ENCODE measurements at places on chromosomes 7 and 10.

- DNase-seq = no peak
These were observed 393.4 kb upstream of the NFE2L3 start for GRCh38 chr7:25758559-25758958.

- DNase-seq = no peak
These were observed 10.5 kb downstream of the IKZF1 start for GRCh38 chr7:50314836-50315592.

DNA sequence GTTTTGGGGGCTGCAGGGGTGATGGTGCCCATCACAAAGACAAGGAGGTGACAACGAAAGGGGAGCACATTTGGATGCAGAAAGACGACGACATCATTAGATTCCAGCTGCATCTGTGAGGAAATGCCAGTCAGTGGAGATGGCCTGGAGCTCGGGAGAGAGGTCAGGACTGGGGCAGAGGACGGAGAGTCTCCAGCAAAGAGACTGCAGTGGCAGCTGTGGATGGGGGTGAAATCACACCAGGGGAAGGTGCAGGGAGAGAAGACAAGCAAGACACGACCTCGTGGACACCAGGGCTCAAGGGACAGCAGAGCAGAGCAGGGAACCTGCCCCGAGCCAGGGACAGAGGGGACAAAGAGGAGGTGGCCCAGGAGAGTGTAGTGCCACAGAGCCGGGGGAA is 203.4 kb downstream of the PRPF18 start:
- DNase-seq = no peak

- DNase-seq = no peak
These were observed 69.1 kb upstream of the LANCL2 start for GRCh38 chr7:55296070-55296469.

- no peak for DNase-seq
These were observed 71.4 kb upstream of the NFKB2 start for GRCh38 chr10:102324061-102324460.

GRCh38 chr10:63675171-63675570 is 154.0 kb downstream of the REEP3 start:
- DNase-seq = no peak

- no peak for DNase-seq
These were observed 40.4 kb upstream of the DLX5 start for GRCh38 chr7:97064972-97065587.

- no peak for DNase-seq
These were observed 141.9 kb upstream of the RHEB start for GRCh38 chr7:151661587-151661986.

DNA sequence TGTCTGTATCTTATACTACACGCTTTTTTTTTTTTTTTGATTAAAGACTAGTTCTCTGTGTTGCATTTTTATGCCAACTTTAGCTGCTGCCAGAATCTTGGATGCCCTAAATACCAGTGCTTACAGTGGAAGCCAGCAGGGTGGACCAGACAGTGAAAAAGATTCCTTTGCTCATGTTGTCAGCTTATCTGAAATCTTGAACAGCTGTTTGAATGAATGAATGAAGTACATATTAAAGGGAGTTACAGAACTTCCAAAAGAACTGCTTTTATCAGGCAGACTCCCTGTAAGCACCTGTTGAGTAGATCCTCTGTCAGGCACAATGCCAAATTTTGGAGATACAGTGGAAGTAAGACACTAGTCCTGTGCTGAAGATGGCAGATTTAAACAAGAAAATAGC is 184.9 kb downstream of the PPP1R9A start:
- DNase-seq = no peak

DNA sequence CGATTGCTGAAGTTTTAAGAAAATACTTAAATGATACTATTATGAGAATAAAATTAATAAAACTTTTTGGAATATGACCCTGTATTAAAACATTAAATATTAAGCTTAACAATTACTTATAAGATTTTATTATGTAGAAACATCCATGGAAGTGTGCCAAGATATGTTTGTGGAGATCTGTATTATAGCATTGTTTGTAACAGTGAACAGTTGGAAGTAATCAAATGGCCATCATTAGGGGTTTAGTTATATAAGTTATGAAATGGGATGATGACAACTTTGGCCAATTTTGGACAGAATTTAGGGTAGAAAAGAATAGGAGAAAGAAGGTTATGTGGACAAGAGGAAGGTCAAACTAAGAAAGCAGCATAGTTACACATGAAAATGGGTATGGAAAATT is 88.0 kb downstream of the AKAP9 start:
- DNase-seq = no peak

DNA sequence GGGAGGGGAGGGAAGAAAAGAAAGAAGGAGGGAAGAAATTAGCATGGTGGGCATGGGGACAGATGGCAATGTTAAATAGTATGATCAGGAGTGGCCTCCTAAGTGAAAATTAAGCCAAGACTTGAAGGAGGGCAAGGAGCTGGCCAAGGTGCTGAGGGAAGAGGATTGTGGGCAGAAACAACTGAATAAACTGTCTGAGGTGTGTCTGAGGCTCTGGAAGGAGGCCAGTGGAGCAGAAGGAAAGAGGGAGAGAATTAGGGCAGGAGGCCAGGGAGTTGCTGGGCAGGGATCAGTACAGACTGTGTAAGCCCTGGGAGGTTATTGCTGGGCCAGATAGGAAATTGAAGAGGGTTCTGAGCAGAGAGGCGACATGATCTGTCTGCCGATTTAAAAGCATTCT is 40.6 kb upstream of the VKORC1L1 start:
- no peak for DNase-seq

DNA sequence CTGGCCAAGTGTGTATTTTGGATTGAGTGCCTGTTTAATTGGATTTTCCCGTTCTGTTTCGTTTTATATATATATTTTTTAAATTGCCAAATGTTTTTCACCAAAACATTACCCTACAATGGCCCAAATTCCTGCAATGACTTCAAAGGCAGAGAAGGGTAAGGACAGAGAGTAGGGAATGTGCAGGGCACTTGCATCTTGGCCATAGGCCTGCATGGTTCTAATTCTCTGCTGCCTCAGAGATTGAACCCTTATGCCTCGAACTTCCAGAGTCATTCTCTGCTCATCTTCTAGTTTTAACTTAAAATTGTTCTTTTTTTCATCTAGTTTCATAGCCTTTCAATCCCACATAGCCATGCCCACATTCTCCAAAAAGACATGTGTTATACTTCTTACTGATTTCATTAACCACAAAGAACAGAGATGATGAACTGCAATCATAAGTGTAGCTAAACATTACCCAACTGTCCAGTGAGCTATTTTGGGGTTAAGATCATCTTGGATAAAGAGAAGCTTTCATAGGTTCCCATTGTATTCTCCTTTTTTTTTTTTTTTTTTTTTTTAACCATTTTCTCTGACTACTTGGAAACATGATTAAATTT is 177.6 kb downstream of the PLXDC2 start:
- DNase-seq = no peak

DNA sequence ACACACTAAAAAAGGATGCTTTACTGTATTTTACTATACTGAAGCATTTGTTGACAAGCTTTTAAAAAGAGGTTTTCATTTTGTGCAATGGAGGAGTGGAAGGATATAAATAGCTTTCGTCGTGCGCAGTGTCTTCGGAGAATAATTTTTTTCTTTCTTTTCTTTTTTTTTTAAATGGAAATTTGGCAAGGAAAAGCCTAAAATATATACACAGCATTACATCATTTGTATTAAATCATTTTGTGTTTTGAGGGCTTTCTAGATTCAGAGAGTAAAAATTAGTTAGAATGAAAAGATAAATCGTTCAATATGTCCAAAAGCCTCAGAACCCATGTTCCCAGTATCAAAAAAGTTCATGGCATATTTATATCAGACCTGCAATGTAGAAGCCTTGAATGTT is 150.2 kb upstream of the FERD3L start:
- DNase-seq = no peak

DNA sequence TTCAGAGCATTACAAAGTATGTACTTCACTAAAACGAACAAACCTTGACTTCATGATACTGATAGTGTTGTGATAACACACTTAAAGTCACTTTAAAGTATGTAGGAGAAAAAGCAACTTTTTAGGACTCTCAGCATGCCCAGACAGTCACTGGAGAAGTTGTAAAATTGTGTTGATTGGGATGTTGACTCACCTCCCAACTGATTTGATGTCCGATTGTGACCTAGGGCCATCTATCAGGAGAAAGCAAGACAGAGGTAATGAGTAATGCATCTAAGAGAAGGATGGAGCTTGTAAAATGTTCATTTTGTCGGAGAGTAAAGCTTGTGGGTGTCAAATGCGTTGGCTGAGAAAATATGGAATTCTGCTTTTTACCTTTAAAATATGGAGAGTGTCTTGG is 135.4 kb upstream of the SEMA3D start:
- DNase-seq = no peak

DNA sequence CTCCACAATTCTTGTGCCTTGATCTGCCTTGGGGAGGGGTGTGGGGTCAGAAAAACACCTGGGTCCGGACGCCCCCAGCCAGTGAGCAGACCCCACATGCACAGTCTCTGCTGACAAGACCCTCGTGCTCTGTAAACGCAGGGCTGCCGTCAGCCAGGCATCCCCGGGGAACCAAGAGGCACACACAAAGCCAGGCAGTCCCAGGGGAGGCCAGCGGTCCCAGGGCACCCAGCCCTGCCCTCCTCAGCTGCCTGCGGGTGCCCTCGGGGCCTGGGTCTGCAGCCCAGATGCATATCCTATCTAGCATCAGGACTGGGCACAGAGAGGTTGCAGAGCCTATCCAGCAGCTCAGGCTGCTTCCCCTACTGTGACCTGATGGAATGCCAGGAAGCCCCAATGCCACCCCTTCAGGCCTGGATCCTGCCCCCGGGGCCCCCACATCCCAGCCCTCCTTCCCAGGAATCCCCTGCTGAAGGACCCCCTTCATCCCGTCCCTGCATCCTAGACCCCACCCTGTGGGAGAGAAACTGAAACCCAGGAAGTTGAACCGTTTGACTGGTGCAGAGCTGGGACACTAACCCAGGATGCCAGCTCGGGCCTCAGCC is 92.4 kb downstream of the MICALL2 start:
- no peak for DNase-seq

DNA sequence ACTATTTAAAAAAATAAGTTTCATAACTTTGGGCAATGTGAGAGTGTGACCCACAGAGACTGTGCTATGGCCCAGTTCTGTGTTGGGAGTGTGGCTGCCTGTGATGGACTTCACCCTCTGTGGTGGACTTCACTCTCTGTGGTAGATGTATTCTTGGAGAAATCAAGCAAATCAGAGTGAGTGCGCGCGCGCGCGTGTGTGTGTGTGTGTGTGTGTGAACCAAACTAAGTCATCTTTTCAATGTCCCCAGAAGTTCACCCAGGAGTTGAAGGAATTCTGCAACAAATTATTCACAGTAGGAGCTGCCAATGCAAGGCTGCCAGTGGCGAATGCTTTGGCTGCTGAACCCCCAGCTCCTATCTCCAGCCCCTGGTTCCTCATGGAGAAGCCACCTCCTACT is 184.5 kb downstream of the ADAM12 start:
- no peak for DNase-seq

DNA sequence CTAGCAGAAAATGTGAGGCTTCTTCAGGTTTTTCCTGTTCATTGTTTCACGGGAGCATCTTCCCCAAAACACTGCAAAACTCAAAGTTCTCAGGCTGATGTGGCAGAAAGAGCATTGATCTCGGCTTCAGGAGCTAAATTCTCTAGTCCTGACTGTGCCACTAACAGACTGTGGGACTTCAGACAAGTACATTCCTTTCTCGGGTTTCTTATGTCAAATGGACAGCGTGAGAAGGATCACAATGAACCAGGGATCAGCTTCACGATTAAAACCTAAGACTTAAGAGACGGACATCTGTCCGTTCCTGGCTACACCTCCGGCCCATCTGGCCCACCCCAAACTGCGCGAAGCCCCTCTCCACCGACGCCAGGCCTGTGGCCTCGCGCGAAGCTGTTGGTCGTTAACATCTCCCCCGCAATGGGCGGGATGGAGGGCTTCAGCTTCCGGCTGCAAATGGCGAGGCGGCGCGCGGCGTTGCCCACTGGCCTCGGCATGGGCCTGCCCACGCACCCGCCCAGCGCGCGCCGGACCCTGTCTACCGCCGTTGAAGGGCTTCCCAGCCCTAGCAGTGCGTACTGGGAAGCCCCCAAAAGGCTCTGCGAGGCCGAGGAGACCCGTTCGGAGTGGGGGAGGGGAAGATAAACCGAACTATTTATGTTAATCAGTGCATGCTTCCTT is 549 bp upstream of the DDX50 start:
- no peak for DNase-seq

DNA sequence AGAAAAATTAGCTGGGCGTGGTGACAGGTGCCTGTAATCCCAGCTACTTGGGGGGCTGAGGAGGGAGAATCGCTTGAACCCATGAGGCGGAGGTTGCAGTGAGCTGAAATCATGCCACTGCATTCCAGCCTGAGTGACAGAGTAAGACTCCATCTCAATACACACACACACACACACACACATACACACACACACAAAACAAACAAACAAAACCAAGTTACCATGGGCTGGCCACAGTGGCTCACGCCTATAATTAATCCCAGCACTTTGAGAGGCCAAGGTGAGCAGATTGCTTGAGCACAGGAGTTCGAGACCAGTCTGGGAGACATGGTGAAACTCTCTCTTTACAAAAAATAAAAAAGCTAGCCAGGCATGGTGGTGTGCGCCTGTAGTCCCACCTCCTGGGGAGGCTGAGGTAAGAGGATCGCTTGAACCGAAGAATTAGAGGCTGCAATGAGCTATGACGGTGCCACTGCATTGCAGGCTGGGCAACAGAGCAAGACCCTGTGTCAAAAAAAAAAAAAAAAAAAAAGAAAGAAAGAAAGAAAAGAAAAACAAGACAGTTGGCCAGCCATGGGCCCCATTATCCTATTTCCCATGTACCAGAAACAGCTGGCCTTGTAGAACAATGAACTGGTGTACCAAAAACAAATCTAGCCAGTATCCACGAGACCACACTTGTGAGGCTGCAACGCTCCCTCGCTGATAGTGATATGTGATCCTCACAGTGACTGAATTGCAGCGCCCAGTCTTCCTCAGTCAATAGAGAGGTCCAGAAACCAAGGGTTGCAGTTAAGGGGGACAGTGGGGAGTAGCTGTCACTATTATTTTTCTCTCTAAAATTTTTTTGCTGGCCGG is 6.6 kb upstream of the AGFG2 start:
- DNase-seq = no peak

All from stimulated activated CD8-positive, alpha-beta memory T cell treated with anti-CD3 and anti-CD28 coated beads, Interleukin-4, amount 100 ng/mL, for 4 hours (primary cell).